ENCODE measurements at places on chromosomes 6 and 20. TPM values are rescaled to one million over a fixed set of nuclear protein-coding genes. Genes with fewer than 3 reads are reported as not detected.

The RBPJL gene
- total RNA-seq = not detected

The TAAR2 gene
- total RNA-seq = not detected

The SPATA25 gene
- 3.5 TPM for total RNA-seq

The BPIFB4 gene
- not detected for total RNA-seq

The MUC21 gene
- not detected for total RNA-seq

All from smooth muscle cell of trachea (primary cell).